ENCODE measurements at places on chromosomes 16 and 17.

DNA sequence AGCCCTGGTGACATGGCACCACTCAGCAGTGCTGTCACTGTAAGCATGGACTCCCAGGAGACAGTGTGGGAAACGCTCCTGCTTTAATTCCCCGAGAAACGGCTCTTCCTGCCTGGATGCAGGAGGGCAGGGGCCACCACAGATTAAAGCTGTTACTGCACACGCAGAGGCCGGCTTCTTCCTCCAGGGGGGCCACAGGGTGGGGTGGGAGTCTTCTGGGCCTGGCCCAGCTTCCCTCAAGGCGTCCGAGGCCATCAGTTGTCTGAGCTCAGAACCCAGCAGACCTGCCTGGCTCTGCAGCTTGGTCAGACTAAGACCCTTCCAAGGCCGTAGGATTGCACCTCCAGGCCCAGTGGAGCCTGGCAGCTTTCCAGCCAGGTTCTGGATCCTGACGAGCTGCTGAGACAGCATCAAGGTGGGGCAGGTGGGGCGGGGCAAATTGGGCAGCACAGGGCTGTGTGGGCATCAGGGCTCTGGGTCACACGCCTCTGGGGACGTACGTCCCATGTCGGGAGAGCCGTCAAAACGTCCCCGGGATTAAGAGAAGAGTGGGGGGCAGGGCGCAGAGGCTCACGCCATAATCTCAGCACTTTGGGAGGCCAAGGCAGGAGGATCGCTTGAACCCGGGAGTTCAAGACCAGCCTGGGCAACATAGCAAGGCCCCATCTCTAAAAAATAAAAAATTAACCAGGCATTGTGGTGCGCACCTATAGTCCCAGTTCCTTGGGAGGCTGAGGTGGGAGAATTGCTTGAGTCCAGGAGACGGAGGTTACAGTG lies 5.0 kb upstream of the CAPN15 start:
- no peak for DNase-seq

DNA sequence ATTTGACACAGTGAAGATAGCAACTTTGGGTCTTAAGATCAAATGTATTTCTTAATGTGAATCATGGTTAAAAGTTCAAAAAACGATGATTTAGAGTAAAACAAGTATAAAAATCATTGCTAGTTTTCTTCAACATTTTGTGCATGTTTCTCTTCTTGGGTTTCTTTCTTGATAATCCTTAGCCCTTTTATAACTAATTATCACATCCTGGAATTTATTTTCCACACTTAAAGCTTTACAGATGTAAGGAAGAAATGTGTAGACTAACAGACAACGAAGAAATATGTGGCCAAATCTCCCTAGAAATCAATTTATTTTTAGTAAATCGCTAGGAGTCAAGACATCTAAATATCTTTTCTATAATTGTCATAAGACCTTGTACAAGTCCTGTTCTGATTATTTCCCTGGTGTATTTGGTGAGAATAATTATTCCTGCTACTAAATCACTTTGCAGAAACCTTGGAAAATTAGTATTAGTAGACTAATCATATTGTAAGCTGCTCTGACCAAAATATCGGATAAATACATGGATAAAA lies 4.9 kb downstream of the NACA2 start:
- no peak for DNase-seq

DNA sequence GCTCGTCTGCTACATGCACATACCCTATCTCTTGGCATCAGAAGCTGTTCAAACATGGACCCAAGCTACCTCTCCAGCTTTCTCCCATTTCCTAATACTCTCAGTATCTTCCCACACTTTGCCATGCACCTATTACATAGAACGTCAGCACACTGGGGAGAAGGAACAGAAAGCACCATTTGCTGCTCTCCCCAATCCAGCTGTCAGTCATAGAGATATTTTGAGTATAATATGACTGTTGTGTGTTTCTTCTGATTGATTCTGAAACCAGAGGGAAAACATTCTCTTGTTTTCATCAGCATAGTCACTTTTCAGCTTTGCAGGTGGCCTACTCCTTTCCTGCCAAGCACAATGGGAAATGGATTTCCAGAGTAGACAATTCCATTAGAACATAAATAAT lies 107.1 kb downstream of the ADAMTS18 start:
- no peak for DNase-seq

- no peak for DNase-seq
Measured at GRCh38 chr16:30096862-30097563, 1.0 kb upstream of the YPEL3 start.

DNA sequence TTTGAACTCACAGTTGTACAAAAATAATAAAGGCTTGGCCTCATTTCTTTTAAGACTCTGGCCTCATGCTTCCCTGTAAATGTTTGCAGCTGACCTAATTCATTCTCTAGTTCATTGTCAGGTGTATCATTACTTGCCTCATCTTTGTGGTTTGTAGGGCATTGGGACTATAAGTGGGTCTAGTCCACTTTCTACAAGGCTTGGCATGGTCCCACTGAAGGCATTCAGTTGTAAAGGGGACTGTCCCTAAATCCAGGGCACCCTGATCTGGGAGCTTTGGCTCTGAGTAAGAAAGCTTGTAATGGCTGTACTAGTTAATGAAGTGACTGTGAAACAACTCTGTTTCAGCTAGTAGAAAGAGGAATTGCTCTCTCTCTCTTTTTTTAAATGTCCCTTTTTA lies 2.7 kb downstream of the KCTD2 start:
- DNase-seq = no peak

DNA sequence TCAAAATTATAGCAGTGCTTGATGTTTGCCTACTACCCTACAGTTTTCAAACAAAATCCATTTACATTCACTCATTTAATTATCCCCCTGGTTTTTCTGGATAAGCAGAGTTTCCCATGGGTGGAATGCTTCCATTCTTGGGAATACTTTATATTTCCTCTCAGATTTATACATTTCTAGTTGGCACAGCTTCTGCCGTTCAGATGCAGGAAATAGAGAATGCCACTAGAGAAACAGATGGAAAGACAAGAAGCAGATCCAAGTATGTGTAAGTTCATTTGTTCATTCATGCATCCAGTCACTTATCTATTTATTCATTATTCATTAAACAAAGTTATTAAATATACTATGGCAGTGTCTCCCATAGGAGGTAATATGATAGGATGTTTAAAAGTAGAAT lies 65.0 kb upstream of the CACNG5 start:
- DNase-seq = no peak

DNA sequence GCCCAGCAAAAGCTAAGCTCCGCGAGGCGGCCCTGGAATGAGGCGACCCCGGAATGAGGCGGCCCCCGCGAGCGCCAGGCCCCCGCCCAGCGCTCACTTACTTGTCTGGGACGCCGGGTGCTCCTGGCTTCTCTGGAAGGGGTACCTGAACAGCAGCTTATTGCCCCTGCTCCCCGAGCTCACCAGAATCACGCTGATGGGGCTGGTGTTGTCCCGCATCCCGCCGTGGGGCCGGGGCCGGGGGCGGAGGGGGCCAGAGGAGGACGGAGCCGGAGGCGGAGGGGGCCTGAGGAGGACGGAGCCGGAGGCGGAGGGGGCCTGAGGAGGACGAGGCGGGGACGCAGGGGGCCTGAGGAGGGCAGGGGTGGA lies 440 bp downstream of the NPRL3 start:
- DNase-seq = no peak

DNA sequence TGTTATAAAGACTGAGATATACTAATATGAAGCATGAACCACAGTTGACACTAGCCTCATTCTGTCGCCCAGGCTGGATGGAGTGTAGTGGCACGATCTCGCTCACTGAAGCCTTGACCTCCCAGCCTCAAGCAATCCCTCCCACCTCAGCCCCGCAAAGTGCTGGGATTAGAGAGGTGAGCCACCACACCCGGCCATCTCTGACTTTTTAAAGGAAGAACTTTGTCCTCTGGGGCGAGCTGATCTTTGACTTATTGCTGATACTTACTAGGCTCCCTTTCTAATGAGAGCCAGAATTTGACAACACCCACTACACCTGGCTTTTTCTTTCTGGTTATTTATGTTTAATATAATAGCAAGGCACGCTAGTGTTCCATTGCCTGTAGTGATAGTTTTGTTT lies 57.2 kb downstream of the CLEC16A start:
- DNase-seq = no peak

GRCh38 chr16:50473356-50473945 lies 74.7 kb upstream of the NKD1 start:
- DNase-seq = no peak
